Activated gamma-delta T cell treated with Interleukin-2 at 50 U/mL for 16 hours (primary cell): ENCODE measurements at places on chromosomes 3 and 15.

DNA sequence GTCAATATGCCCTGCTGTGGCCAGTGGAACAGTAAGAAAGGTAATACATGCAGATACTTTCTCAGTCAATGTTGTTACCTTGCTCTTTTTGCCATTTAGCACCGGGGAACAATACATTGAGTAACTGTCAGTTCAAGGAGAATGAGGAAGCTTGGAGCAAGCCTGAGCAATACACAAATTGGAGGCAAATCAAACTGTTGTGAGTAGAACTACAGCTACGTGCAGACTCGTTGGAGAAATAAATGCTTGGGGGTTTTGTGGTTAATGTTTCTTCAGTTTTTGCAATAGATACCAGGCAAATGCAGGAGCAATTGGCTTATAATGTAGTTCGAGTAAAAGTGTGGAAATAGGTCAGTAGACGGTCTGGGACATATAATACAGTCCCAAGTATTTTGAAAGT, 587.3 kb upstream of the ROBO1 start:
- no peak for DNase-seq

GRCh38 chr3:160607826-160608225, 42.5 kb upstream of the KPNA4 start:
- DNase-seq: no peak

DNA sequence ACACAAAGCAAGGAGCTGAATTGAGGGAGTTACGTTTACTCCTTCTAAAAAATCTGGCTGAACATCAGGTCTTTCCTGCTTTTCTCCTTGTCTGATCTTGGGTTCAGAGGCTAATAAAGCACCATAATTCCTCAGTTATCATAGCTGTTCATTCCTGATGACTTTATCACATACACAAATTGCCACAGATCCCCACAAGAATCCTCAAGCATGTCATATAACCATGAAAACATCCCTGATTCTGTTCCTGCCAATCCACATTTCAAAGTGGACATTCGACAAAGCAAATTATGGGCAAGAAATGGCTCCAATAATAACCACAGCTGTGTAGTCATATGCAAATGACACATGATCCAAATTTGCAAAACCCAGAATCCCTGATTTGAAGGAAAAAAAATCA, 321.3 kb downstream of the MEX3B start:
- no peak for DNase-seq

GRCh38 chr3:78003090-78003489, 963.2 kb downstream of the ROBO2 start:
- no peak for DNase-seq

DNA sequence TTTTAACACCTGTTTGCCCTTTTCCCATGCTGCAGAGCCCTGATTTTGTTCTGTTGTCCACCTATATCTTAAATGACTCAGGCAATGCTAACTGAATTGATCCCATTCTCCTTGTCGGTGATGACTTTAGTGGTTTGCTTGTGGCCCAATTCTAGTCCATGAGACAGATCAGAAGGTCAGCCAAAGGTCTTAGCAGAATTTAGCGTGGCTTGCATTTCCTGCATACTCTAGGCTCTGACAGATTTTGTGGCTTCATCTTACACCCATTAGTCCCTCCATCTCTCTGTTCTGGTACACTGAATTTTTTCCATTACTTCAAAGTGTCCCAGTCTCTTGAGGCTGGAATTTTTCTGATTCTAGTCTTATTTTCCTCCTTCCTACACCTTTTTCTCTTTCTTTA, 161.9 kb downstream of the STAC start:
- DNase-seq: no peak

DNA sequence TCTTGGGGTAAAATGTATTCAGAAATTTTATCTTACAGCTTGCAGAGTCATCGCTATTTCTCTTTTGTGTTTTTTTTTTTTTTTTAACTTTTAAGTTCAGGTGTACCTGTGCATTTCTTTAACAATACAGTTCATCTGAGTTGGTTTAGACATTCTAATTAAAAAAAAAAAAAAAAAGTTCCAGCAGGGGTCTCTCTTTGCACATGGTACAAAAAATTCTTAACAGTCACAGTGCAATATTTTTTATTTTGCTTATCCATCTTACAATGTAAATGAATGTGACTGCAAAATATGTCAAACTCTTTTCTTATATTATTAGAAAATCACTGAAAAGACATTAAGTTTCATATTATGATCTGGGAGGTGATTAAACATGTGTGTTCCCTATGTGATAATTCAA, 47.5 kb upstream of the SLC9A9 start:
- no peak for DNase-seq

DNA sequence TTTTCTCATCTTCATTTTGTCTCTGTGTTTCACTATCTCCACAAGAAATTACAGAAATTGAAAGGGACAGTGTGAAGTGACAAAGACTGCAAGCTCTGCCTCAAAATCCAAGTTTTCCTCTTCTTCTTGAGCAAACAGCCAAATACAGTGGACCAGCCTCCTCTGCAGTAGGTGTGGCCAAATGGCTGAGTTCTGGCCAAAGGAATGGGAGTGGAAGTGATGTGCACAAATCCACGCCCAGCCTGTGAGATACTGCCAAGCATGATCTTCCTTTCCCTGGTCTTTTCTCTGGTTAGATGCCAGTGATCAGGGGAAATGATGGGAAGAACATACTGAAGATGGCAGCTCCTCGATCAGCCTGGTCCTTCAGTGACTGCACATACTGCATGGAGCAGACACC, 111.0 kb upstream of the CPNE4 start:
- no peak for DNase-seq

- no peak for DNase-seq
Observed at GRCh38 chr3:87503900-87504498, 227.6 kb upstream of the POU1F1 start.
